ENCODE measurements at places on chromosomes 5 and 9.

- no peak for DNase-seq
Measured at GRCh38 chr9:19074836-19075235, 25.6 kb downstream of the RRAGA start.

- no peak for DNase-seq
Measured at GRCh38 chr5:149796030-149796429, 65.9 kb downstream of the PPARGC1B start.

DNA sequence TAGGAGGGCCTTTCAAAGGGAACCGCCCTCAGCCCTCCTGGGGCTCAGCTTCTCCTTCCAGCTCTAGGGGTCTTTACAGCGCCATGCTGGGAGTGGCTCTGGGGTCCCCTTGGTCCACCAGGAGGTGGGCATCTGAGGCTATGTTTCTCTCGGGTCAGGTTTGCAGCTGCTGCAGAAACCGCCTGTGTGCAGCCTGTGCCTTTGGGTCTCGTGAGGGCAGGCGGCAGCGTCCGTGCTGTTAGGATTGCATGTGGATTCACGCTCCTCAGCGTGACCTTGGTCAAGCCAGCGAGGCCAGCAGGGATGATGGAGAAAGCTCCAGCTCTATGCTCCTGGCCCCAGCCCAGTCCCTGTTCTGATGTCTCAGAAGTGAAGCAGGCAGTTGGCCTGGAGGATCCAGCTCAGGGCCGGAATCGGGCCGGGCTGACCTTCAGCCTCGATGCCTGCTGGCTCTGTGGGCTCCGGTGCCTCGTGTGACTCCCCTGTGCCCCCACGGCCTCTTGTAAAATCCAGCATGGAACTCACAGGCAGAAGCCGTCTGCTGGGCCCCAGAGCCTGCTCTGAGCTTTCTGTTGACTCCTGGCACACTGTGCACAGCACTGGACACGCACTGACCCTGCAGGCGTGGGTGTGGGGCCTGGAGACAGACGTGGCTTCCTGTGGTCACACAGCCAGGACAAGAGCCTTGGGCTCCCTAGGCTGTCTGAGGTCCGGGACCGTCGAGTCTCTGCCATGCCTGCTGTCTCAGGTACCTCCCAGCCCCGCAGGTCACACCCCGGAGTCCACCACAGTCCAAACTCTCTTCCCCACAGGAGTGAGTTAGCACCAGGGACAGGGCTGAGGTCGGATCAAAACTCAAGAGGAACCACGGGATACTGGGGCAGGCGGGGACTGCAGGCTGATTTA is 54.3 kb downstream of the TRIP13 start:
- no peak for DNase-seq

DNA sequence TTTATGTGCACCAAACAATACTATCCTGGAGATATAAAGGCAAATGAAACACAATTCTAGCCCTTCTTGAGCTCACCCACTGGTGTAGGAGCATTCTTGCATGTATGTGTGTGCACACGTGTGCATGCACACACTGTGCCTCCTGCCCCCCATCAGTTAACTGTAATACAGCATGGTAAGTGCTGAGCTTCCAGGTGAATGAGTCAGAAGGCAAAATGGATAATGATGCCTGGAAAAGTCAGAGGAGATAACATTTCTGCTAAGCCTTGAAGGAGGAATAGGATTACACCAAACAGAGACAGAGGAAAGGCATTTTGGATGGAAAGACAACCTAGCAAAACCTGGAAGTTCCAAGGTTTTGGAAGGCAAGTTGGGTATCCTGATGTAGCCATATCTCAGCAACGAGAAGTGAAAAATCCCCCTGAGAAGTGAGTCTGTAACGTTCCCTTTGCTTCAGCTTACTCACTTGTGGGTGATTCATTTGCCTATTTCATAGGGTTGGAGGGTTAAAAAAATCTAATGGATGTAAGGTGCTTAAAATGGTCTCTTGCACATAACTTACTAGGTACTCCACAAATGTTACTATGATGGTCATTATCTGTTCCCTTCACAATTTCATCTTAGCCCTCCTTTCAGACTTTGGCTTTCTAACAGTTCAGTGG is 101.4 kb upstream of the STC2 start:
- DNase-seq: no peak

- DNase-seq: no peak
Measured at GRCh38 chr5:138245717-138246116, 28.7 kb downstream of the GFRA3 start.

DNA sequence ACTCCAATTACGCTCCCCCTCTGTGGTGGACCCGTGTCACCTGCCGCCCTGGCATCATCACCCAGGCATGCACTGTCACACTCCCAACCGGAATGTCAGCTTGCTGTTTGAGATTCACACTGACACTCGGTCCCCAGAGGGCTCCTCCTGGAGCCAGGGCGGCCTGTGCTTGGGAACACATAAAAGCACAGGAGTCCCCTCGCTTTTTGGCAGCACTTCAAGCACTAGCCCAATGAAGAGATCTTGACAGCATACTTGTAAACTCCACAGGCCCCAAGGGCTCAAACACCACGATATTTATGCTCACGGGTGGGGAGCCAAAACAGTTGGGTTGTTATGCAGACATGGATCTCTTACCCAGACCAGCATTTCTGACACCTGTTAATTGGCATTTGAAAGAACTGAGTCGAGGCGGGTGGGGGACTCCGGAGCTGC is 90.8 kb upstream of the EGFLAM start:
- no peak for DNase-seq

All from stimulated activated CD4-positive, alpha-beta T cell treated with anti-CD3 and anti-CD28 coated beads, Interleukin-4, amount 100 ng/mL, for 1 hour (primary cell).